ENCODE measurements at places on chromosomes 16 and 17.

- DNase-seq: no peak
Observed at GRCh38 chr17:11917415-11917814, 79.9 kb downstream of the ZNF18 start.

DNA sequence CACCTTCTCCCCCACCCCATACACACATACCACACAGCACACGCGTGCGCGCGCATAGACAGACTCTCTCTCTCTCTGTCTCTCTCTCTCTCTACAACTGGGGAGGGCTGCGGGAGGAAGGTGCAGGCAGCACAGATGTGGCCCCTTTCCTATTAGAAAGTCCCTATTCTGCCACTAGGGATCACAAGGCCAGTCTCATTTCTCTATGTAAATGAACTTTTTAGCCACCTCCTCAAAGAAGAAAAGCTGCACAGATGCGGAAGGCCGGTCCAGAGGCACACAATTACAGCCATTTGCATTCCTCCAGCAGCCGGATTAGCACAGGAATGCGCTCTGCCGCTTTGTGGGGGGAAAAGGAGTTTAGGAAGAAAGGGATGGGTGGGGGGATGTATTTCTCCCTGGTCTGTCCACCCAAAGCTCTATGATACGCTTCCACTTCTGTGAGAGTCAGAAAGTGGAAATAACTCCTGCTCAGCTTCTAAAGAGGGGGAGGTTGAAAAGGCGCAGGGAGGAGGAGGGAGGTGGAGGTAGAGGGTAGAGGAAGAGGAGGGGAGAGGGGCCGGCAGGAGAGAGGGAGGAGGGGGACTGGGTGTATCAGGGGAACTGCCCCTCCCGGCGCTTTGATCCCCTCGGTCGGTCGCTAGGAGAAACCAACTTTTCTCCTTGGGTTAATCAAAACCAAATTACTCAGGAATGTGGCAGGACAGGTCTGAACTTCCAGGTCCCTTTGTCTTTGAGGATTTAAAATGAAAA lies 11.7 kb downstream of the ZFHX3 start:
- no peak for DNase-seq

DNA sequence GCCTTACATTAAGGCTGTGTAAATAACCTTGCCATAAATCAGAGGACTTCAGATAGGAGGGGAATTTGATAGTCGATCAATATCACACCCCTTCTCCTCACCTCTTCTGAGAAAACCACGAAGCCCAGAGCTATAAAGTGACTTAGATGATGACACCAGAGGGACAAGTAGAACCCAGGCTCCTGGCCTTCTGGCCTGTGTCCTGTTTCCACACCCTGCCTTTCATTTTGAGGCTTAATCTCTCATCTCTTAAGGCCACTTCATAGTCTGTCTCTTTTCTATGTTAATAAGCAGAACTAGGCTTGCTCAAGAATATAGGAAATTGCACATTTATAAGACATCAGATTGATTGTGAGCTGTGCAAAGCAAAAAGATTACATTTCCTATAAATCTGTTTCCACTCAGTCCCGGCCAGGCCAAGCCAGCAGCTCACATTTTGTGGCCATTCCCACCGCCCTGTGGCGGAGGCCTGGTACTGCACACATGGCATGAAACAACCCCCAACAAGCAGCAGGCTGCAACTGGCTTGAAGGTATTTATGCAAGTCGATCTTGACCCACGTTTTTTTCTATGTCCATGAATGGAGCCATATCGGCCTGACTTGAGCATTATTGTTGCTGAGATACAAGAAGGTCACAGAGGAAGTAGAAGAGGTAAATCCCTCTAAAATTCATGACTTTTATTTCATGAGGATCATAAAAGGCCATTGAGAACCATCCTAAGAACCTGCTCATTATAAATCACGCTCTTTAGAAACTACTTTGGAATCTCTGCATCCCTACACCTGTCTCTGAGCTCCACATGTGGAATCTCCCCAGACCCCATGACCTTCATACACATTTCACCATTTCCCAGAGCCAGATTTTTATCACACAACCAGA lies 93.7 kb downstream of the PMP22 start:
- peak; percentile 71 for DNase-seq

DNA sequence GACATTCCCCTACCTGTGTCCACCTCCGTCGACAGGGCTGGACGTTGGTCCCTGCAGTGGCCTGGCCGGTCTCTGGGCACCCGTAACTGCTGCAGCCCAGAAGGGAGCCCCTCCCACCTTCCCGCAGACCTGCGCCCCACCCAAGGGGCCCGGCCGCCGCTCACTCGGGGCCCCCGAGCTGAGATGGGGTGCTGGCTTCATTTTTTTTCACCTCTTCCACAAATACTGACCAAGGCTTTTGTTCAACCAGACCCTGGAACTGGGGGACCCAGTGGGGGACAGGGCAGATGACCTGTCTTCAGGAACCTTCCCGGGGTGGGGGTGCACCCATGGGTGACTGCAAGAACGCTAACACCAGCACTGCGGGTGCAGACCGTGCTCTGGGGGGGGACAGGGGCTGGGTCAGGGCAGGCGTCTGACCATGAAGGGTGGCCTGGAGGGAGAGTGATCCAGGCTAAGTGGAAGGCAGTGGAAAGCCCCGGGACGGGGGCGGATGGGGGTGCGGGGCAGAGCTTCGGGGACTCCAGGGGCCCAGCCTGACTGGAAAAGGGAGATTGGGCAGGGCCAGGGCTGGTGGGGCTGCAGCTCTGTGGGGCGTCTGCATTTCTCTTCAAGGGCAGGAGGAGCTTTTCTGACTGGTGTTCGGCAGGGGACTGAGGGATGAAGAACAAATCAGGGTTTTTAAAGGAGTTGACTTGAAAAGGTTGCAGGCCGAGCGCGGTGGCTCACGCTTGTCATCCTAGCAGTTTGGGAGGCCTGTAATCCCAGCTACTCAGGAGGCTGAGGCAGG lies 42.3 kb downstream of the SLC7A5 start:
- no peak for DNase-seq

DNA sequence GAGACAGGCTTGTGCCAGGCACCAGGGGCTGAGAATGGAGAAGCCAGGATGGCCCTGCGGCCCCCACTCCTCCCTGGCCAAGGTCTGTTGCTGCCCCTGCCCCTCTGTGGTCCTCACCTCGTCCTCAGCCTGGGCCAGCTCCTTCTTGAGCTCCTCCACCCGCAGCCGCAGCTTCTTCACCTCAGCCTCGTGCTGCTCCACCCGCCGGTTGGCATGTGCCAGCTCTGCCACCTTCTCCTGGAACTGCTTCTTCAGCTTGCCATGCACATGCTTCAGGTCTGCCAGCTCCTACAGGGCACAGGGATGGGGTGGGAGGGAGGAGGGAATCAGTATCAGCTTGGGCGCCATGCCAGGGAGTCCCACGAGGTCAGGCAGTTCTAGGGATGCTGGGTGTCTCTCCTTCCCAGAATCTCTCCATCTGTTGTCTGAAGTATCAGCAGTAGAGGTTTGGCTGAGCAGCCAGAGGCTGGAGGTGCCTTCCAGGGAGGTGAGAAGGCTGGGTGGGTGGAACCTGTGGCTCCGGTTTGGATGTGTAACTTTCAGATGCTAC lies 20.1 kb downstream of the CCDC102A start:
- DNase-seq: no peak
